Left lobe of liver (tissue), 2 donors: ENCODE measurements at places on chromosomes 2 and 18. TPM values are rescaled to one million over a fixed set of nuclear protein-coding genes. Genes with fewer than 3 reads are reported as not detected.

The TCF23 gene
- 0.10 TPM for total RNA-seq

The MBD2 gene
- total RNA-seq: 29.1 TPM

The VAMP8 gene
- 69.9 TPM for total RNA-seq

DNA sequence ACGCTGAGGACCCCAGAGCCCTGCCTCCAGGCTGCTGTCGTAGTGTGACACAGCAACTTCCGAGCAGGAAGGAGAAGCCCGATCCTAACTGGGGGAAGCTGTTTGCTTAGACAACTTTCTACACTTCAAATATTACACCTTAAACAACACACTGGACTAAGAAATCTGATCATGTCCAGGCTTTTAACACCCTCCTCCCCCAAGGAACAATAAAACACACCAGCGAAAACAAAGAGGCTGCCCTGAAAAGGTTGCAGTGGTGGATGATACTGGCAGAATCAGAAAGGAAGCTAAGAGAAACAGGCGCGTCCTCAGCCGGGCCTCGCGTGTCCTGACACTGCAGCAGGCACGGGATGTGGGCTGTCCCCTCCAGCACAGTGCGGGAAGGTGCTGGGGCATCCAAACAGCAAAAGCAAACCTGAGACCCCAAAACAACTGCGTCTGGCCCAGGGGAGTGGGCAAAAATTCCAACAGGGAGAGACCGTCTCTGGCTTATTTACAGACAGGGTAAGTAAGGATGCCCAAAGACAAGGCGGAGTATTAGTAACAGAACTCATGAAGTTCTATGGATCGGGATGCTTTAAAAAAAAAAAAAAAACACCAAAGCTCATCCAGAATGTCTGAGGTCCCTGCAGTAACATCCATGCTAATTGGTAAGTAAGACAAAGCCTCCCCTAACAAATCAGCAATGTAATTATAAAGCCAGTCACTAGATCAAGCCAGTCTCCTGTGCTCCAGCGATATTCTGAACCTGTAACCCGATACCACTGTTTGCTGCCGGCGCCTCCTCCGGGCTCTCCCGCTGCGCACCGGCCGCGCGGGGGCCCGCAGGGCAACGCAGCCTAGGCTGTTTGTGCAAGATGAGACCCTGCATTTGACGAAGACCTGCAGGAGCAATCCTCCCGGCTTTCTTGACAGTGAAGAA is 9.0 kb downstream of the SERTAD2 start:
- DNase-seq: no peak

GRCh38 chr2:237164474-237165042 is 78.9 kb downstream of the COPS8 start:
- DNase-seq: no peak

DNA sequence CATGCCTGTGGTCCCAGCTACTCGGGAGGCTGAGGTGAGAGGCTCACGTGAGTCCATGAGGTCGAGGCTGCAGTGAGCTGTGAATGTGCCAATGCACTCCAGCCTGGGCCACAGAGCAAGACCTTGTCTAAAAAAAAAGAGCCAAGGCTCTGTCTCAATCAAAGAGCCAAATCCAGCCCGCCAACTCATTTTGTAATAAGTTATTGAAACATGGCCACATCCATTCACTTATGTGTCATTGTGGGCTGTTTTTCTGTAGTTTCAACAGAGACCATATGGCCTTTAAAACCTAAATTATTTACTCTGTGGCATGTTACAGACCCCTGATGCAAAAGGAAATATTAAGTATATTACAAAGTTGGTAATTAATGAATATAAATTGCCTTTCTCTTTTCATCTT is 60.8 kb downstream of the GPR39 start:
- DNase-seq: no peak

DNA sequence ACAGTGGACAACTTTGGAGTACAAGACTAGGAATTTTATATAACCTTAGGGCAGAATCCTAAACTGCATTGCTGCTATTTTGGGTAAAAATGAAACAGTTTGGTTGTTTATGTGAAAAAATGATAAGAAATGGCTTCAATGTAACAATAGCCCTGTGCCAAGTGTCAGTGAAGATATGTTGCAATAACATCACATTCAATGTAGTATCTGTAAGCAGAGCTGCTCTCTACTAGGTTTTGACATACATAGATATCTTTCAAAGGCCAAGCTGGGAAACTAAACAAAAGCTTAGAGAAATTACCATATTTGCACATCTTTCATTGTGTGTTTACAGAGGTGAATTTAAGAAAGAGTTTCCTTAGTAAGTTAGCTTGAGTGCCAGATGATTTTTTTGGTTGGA is 135.0 kb upstream of the DOK6 start:
- no peak for DNase-seq

GRCh38 chr18:79529296-79529695 is 133.6 kb downstream of the NFATC1 start:
- no peak for DNase-seq
